Activated naive CD4-positive, alpha-beta T cell treated with anti-CD3 and anti-CD28 coated beads, Interleukin-2, amount 50 U/mL, for 16 hours (primary cell): ENCODE measurements at places on chromosomes 5 and 9.

DNA sequence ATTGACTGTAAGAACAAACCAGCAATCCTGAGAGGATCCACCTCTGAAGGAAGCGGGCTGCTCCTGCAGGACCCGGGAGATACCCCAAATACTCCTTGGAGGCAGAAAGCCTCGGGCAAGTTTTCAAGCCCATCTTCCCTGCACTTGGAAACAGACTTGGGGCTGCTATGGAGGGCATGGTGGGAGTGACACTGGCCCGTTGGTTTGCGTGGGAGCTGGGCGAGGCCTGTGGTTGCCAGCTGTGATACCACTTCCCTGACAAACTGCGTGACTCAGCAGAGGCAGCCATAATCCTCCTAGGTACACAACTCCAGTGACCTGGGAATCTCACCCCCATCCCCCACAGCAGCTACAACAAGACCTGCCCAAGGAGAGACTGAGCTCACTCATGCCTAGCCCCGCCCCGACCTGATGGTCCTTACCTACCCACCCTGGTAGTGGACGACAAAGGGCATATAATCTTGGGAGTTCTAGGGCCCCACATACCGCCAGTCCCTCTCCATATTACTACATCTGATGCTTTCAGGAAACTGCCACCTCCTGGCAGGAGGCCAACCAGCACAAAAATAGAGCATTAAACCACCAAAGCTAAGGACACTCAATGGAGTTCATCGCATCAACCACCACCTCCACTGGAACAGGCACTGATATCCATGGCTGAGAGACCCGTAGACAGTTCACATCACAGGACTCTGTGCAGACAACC is 38.1 kb upstream of the VLDLR start:
- DNase-seq: no peak

DNA sequence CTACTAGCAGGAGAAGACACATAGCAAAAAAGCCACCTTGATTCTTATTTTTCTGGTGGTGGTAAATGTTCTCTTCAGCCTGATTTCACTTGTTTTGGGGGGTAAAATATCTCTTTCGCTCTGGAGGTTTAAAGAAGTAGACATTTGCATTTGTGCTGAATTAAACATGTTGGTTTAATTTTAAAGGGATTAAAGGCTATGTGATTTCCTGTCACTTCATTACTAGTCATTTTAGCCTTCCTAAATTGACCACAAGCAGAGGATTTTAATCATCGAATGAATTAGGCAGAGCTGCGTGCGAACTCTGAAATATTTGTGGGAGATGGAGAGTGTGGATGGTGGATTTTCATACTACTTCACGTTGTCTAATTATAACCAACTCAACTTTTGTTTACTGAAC is 4.8 kb downstream of the RASGRF2 start:
- DNase-seq: no peak

GRCh38 chr5:40828690-40829661 is 6.0 kb downstream of the RPL37 start:
- no peak for DNase-seq

- DNase-seq: no peak
Measured at GRCh38 chr5:132471151-132471907, 19.2 kb downstream of the IRF1 start.

GRCh38 chr5:7756453-7756852 is 94.5 kb downstream of the CFAP90 start:
- no peak for DNase-seq

DNA sequence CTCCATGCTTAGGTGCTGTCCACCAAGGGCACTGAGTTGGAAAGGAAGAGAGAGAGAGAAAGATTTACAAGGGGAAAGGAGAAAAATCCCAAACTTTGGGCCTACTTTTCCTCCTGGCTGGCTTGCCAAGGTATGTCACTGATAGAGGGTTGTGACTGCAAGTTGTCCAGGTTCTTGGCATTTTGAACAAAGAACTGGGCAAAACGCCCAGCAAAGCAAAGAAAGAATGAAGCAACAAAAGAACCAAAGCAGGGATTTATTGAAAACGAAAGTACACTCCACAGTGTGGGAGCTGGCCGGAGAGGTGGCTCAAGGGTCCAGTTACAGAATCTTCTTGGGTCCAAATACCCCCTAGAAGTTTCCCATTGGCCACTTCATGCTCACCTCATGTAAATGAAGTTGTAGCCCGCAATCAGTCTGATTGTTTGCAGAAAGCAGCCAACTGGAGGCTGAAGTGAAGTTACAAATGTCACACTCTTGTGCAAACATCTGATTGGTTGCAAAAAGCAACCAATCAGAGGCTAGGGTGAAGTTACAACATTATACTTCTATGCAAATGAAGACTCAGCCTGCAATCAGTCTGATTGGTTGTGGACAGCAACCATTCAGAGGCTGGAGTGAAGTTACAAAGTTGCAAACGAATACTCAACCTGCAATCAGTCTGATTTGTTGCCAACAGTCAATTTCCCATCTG is 263.5 kb downstream of the YTHDC2 start:
- no peak for DNase-seq
